ENCODE measurements at places on chromosomes 2 and 18.

- peak; percentile 12 for DNase-seq
Observed at GRCh38 chr2:73984922-73985307, 205 bp downstream of the TET3 start.

- no peak for DNase-seq
Observed at GRCh38 chr2:16622399-16622968, 43.1 kb downstream of the CYRIA start.

GRCh38 chr2:165572151-165572550 is 102.7 kb downstream of the CSRNP3 start:
- DNase-seq: peak; percentile 74

DNA sequence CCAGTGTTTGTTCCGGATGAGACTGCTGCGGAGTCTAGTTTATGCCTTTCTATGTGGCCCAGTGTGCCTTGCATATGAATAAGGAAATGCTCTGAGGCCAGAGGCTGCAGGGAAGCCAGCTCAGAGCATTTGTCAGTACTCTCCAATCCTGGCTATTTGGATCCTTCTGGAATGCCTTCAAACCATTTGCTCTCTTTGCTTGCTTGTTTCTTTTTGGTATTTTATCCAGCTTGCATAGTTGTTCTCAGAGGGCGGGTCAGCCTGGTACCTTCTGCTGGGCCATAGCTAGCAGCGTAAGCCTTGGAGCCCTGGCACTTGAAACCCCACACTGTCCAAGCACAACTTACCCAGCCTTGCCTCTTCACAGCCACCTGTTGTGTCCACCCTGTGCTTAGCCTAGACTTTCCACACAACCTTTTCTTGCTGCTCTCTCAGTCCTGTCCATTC is 20.5 kb downstream of the CENPO start:
- no peak for DNase-seq

DNA sequence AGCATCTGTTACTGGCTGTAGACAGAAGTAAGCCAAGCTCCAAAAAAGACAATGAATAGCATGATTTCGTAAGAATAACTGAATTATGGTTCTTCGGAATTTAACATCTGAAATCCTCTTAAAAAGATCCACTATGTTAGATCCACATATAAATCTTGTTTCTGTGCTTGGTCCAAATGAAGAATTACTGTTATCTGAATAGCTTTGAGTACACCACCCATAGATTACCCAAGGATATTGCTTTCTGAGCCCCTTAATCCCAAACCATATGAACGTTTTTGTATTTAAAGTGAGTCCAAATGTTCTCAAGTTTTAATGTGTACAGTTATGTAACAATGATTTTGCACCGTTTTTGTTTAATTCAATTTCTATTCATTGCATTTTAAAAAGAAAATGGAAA is 124.9 kb downstream of the DSC3 start:
- no peak for DNase-seq

DNA sequence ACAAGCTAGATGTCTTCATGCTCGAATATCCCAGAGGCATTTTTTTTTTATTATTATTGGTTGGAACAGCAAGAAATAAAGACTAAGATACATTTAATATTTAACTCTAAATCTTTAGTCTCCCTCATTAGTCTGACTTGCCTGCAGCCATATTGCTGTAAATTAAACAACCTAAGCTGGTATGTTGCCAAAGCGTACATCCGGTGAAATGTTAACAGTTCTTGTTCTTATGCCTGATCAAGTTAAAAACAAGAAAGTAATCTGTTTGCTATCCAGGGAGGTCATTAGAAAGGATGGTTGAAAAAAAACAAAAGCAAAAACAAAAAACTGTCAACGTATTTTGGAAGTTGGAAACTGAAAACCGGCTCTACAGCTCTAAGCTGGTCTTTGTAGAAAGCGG is 125.9 kb upstream of the NABP1 start:
- DNase-seq: peak; percentile 21

GRCh38 chr2:159146996-159147666 is 139.4 kb downstream of the WDSUB1 start:
- DNase-seq: peak; percentile 18

DNA sequence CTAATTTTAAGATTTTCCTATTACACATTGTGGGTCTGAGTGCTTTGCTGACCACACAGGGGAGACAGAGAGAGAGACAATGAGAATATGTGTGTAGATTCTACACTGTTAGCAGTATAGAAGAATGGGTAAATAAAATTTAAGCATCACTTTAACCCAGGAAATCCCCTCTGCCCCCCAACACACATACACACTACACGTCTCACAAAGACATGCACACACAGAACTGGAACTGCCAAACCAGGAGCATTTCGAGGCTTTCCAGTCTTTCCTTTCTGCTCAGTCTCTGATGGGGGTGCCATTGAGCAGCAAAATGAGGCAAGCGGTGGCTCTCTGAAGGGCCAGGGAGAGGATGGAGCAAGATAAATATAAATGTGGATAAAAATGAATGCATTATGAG is 2.5 kb downstream of the MERTK start:
- DNase-seq: peak; percentile 13

DNA sequence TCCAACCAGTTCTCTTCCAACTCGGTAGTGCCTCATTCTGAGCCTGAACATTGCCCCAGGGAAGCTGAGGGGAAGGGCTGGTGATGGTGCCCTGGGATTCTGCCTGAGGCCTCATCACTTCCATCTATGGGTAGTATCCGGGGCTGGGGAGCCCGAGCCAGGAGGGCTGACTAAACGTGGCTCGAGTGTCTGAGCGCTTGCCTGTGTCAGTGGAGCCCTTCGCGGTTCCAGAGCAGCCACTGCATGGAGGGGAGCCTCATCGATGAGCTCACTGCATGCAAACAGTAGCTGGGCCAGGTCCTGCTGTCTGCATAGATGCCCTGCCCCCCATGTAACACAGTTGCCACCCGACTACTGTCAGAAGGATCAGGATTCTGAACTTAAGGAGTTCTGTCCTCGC is 129.3 kb downstream of the GLI2 start:
- DNase-seq: no peak

- no peak for DNase-seq
Observed at GRCh38 chr2:69227716-69228115, 159.3 kb downstream of the GFPT1 start.

DNA sequence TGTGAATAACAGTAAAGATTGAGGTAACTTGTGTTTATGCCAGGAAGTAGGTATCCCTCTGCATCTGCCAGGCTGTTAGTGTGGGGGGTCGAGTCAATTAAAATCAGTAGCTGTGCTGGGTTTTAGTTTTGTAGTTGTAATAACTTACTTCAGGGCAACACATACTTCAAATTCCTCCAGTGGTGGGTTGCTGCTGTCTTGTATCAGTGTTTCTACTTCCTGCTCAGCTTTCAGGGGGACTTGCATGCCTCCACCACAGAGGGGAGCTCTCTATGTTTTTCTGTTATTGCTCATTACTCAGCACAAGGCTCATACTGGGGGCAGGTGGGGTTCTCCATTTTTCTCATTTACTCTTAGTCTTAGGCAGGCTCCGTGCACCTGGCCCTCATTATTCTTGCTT is 136.8 kb downstream of the CAPN13 start:
- DNase-seq: no peak

DNA sequence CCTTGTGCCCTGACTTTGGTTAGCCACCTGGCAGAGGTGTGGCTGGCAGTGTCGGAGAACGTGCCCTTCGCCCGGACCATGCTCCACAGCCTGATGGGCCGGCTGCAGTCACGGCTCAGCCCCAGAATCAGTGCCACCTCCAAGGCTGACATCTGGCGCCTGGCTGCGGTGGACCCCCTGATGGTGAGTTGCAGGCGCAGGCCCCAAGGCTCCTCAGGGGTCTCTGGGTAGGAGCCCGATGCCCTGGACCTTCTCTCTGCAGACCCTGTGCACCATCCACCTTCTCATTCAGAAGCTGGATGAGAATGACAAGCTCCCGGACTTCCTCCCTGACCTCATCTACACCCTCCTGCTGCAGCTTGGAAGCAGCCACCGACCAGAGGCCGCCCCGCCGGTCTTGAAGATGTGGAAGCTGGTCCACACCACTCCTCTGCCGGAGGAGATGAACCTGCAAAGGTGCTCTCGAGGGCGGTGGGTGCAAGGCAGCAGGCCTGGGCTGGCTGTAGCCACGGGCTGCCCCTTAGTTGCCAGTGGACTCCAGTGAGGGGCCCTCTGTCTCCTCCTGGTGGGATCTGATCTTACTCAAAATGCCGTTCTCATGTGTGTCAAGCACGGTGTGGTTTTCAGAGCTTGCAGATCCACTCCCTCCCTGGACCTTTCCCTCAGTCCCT is 32.1 kb downstream of the HJURP start:
- no peak for DNase-seq
